ENCODE measurements at places on chromosomes 12 and 14.
A peak's percentile ranks its signal among the peaks of the same experiment; 100 is the strongest.

GRCh38 chr14:72999316-72999715 lies 27.6 kb downstream of the ZFYVE1 start:
- DNase-seq = no peak

GRCh38 chr14:77041881-77042545 lies 13.5 kb upstream of the IRF2BPL start:
- no peak for DNase-seq

DNA sequence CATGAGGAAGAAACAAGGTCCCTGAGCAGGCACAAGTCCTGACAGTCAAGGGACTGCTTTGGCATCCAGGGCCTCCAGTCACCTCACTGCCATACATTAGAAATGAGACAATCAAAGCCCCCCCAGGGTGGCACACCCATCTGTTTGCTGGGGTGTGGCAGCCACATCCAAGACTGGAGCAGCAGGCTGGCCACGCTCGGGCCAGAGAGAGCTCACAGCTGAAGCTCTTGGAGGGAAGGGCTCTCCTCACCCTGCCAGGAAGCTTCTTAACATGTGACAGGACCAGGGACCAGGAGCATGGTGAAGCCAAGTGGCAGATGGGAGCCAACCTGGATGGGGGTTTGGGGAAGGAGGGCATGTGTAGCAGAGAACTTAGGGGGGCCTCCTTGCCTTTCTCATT lies 10.0 kb downstream of the CACNB3 start:
- DNase-seq = no peak

GRCh38 chr12:124396544-124397398 lies 101.9 kb downstream of the RFLNA start:
- no peak for DNase-seq

GRCh38 chr14:86088156-86088555 lies 558.2 kb downstream of the FLRT2 start:
- no peak for DNase-seq

GRCh38 chr12:105018776-105019175 lies 32.7 kb downstream of the NOPCHAP1 start:
- no peak for DNase-seq

DNA sequence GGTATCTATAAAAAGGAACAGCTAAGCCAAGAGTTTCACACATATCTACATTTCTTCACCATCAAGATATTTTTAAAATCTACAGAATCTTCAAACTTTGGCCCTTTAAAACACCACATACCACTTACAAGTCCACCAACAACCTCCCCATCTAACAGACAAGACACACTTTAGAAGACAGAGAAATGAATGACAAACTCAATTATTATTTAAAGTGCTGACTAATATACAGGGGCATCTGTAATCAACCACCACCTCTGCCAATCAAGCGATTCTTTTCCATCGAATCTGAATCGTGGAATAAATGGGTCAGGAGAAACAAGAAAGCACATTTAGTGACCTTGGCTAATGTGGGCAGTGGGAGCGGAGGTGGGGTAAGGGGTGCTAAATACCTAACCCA lies 7.7 kb downstream of the SETD3 start:
- DNase-seq = no peak

- no peak for DNase-seq
Measured at GRCh38 chr12:64890873-64891468, 66.5 kb downstream of the TBC1D30 start.

DNA sequence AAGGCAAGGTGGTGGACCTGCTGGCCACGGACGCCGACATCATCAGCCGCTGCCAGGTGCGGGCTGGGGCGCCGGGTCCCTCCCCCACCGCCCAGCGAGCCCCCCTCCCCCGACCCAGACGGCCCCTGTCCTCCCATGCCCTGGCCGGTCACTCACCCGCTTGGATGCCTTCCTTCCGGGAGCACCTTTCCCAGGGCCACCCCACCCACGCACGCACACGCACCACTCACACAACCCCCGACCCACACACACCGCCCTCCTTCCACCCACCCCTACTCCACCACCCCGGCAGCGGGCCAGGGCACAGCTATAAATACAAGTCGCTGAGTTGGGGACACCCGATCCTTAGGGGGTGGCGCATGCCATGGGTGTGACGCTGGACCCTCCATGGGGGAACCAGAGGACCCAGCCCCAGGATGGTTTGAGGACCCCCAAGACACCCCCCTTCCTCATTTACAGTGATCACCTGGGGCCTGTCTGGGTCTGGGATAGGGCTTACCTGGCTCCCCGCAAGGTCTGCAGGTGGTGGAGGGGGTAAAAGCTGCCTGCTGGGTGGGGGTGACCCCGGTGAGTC lies 465 bp downstream of the ADSS1 start:
- peak; percentile 28 for DNase-seq

DNA sequence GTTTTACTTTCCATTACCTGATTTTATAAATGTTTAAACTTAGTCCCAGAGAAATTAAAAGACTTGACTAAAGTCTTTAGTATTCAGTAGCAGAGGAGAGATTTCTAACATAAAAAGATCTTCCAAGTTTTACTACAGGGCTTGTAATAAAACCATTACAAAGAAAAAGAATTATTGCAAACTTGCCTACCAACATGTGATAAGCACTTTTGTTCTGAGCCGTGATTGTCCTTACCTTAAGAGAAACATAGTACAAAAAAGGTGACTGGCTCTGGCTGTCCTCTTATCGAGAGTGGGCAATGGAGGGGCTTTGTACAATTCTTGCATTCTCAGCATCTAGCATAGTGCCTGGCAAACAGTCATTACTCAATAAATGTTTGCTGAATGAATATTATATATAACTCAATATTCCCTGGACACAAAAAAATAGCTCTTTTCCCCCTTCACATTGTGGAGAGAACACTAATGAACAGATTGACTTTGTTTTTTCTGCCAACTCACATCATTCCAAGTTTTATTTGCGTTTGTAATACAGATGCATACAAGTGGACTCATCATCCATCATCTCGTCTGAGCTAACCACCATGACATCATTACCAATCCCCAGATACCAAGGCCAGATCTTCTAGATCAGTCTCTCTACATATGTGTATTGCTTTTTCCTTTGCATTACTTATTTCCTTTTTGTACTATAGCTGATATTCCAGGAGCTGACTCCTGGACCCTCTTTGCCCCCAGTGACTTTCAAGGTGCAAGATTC lies 192.8 kb upstream of the EEA1 start:
- no peak for DNase-seq

GRCh38 chr12:2052826-2053678 lies at the start of gene CACNA1C:
Gene CACNA1C, plus strand, starts transcription at chr12:2052987. Its CDS starts 576 bp downstream, at chr12:2053563.
- DNase-seq = no peak

GRCh38 chr14:105012171-105012985 lies 8.5 kb downstream of the CDCA4 start:
- DNase-seq = no peak

GRCh38 chr14:71139294-71139946 lies 232.2 kb downstream of the PCNX1 start:
- no peak for DNase-seq

DNA sequence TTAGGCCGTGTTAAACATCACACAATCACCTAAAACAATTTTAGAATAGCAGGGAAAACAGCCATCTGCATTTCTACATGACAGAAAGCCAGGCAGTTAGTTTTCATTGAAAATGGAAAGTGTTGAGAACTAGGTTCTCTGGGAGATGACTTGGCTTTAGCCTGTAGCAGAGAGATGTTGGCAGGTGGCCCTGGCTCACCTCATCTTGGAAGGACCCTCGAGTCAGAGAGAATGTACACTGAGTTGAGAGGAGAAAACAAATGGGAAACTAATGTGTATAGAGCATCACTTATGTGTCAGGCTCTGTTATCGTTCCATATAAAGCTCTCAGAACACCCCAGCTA lies 51.9 kb downstream of the SUSD6 start:
- DNase-seq = no peak

DNA sequence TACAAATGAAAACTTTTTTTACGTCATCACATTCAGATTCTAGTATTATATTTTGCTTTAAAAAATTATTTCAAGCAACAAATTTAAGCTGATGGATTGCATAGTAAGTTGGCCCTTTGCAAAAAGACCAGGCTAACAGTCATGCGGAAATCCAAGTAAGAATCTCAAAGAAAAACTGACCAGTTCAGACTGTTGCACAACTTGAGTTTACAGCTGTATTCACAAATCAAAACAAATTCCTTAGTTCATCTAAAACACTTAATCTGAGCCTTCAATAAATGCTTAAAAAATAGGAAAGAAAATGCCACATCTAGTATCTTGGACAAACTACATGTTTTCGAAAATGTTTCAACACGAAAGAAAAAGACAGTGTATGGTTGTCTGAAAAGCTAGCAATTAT lies 847 bp downstream of the CCDC59 start:
- DNase-seq = no peak

DNA sequence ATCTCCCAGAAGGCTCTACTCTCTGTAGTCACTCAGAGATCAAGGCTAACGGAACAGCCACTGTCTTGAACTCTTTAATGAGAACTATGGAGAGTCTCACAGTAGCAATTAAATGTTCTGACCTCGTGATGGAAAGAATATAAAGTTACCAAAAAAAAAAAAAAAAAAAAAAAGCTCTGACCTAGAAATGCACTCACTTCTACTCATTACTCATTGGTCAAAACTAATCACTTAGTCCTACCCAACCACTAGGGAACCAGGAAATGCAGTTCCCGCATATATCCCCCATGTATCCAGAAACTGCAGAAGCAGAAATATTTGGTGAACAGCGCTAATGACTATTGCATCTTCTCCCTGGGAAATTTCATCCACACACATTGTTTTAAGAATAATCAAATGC lies 29.5 kb upstream of the C12orf76 start:
- no peak for DNase-seq

- no peak for DNase-seq
Measured at GRCh38 chr12:119695034-119695433, 27.1 kb downstream of the PRKAB1 start.

- peak; percentile 82 for DNase-seq
Measured at GRCh38 chr14:101731187-101732080, 30.1 kb upstream of the PPP2R5C start.

GRCh38 chr14:60163693-60164092 lies 1.5 kb downstream of the DHRS7 start:
- no peak for DNase-seq

- DNase-seq = no peak
Measured at GRCh38 chr12:15770581-15770980, 18.6 kb downstream of the EPS8 start.

DNA sequence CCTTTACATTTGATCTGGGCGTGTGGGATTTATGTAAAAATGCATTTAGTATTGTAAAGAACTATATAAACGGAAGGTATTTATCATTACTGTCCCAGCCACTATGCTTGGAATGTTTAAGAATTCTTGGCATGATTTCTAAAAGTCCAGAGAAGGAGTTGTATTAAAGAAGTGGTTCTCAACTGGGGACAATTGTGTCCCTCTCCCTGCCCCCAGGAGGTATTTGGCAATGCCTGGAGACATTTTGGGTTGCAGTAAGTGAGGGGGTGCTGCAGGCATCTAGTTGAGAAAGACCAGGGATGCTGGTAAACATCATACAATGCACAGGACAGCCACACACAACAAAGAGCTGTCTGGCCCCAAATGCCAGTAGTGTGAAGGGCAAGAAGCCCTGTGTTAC lies 7.2 kb downstream of the SLC38A1 start:
- DNase-seq = no peak

- no peak for DNase-seq
Measured at GRCh38 chr14:66540038-66540437, 32.1 kb downstream of the GPHN start.

GRCh38 chr12:58099476-58099875 lies 158.1 kb downstream of the ATP23 start:
- no peak for DNase-seq

GRCh38 chr12:11653215-11653753 lies 3.8 kb downstream of the ETV6 start:
- peak; percentile 36 for DNase-seq

DNA sequence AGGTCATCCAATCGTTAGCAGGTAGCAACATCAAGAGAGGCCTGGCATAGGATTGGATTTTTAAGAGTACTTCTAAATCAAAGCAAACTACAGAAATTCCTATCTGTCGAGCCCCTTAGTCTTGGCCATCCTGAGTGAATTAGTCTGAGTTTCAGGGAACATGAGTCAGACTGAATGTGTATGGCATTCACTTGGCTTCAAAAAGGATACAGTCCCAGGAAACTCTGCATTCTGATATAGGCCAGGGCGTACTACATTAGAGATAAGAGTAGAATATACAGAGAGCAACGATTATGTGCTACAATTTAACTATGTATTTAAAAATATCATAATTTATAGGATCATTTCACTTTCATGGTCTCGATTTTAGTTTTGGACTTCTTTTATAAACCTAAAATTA lies 242.2 kb downstream of the SOX5 start:
- no peak for DNase-seq

GRCh38 chr12:54131641-54132280 lies 57.0 kb downstream of the SMUG1 start:
- no peak for DNase-seq

GRCh38 chr12:5388581-5389535 lies 43.0 kb upstream of the NTF3 start:
- DNase-seq = no peak

Data from activated CD8-positive, alpha-beta memory T cell treated with anti-CD3 and anti-CD28 coated beads, Interleukin-2, amount 50 U/mL, for 4 hours (primary cell).